ENCODE measurements at places on chromosomes 4 and X.

- no peak for DNase-seq
Observed at GRCh38 chr4:74032064-74032463, 6.4 kb downstream of the CXCL3 start.

DNA sequence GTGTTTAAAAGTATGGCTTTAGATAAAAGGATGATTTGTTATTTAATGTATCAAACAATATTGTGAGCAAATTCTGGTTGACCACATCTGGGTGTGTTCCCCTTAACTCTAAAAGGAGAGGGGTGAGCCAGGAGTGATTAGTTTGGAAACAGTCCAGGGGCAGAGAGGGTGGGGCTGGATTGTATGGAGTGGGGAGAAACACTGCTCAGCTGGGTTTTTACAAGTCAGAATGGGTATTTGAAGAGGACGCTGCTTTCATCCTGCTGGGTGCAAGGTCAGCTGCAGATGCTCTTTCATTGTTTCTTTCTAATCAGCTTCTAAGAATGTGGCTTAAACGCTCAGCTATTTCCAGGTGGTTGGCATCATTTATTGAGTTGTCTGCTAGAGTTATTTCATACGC lies 82.8 kb upstream of the LIMCH1 start:
- DNase-seq, result no peak

- DNase-seq, result peak; percentile 81
Observed at GRCh38 chr4:159105761-159106243, 2.9 kb downstream of the RAPGEF2 start.

GRCh38 chr4:6197433-6198174 lies 2.7 kb downstream of the JAKMIP1 start:
- DNase-seq, result no peak

GRCh38 chr4:40228497-40229365 lies 31.9 kb downstream of the RHOH start:
- DNase-seq, result peak; percentile 34

- no peak for DNase-seq
Observed at GRCh38 chrX:111352424-111352823, 59.6 kb downstream of the DCX start.

DNA sequence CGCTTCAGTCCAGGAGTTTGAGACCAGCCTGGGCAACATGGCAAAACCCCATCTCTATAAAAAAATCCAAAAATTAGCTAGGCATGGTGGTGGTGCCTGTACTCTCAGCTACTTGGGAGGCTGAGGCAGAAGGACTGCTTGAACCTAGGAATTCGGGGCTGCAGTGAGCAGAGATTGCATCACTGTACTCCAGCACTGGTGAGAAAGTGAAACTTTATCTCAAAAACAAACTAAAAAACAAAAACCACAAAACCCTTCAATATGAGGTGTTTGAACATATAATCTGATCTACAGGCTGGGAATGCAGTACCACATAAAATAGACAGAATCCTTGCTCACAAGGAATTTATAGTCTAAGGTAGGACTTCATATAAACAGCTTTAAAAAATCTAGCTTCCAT lies 103.9 kb downstream of the PDS5A start:
- DNase-seq, result no peak

GRCh38 chrX:24550166-24550565 lies 85.1 kb downstream of the PDK3 start:
- DNase-seq, result no peak
